ENCODE measurements at places on chromosomes 16 and 17.

DNA sequence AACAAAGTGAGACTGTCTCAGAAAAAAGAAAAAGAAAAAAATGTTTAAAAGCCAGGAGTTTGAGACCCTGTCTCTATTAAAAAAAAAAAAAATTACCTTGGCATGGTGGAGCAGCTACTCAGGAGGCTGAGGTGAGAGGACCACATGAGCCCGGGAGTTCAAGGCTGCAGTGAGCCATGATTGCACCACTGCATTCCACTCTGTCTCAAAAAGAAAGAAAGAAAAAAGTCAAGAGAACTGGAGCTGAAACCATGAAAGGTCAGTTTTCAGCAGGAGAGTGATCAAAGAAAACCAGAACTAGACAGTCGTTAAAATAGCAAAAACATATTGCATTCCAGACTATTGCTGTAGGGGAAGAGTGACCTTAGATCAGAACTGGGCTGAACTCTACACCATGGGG is 8.8 kb downstream of the QPRT start:
- no peak for DNase-seq

DNA sequence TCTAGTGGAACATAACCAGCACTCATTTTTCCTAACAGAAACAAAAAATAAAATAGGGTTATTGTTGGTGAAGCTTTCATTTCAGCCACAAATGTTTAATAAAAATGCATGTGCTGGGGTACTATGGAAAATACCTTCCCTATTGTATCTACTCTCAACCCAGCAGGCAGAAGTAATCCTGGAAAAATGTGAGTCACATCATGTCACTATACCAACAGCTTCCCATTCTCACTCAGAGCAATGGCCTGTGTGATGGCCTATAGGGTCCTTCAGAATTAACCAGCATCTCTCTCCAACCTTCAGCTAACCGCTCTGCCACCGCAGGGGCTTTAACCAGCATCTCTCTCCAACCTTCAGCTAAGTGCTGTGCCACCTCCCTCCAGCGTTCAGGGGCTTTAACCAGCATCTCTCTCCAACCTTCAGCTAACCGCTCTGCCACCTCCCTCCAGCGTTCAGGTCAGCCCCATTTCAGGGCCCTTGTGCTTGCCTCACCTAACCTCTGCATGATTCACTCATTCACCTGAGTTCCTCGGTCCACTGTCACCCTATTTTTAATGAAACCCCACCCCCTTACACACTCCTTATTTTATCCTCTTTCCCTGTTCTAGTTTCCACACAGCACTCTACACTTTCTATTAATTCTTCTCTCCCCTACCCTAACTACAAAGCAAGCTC is 34.0 kb downstream of the UBE2G1 start:
- DNase-seq = no peak

- no peak for DNase-seq
Observed at GRCh38 chr16:70162041-70162451, 11.5 kb upstream of the CLEC18C start.

DNA sequence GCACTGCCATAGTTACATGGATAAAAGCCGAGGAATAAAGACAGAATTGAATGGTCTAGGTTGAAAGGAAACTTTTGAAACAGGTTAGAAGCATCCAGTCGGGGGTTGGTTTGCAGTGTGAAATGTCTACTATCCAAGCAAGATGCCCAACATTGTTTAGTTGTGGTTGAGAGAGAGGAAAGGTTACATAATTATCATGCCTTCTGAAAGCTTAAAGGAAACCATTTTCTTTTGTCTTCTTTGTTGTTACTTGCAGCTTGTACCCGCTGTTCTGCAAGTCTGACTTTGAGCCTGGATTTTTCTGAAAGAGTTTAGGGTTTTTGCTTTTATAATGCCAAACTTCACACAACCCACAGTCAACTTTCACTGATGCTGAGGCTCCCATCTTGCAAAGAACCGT is 167.9 kb downstream of the AXIN2 start:
- DNase-seq = no peak

- DNase-seq = no peak
Observed at GRCh38 chr16:1634541-1634940, 22.4 kb downstream of the CRAMP1 start.

GRCh38 chr16:55480228-55480655 is 1.2 kb downstream of the MMP2 start:
- DNase-seq = no peak

DNA sequence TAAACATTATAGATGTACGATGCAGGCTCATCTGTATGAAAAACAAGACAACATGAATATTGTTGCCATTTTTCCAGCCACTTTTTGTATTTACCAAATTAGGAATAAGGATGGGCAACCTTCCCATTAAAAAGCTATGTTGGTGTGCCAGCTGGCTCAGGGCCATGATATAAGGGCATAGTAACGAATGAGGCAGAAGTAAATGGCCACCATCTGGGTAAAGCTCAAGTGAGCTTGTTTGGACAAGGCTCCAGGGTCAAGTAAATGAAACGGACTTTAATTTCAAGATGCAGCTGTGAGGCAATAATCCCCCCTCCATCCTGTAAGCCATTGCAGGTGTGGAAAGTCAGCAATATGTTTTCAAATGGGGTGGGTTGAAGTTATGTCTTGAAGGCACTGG is 930.9 kb upstream of the CDH8 start:
- DNase-seq = no peak

DNA sequence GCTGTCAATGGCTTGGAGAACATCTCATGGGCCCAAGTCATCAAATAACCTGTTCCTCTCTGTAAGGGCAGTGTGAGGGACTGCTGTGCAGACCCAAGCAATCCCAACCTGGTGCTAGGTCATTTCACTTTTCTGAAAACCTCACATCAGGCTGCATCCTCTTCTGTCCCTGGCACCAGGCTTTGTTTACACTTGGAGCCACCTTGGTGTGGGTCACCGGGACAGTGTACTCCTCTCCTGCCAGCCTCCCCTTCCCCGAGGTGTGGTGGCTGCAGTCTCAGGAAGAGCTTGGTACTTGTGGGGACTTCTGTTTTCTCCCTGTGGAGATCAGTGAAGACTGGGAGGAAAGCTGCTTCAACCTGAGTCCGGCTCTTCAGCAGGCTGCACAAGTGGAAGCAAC is 12.4 kb downstream of the SLC7A6OS start:
- DNase-seq = no peak

DNA sequence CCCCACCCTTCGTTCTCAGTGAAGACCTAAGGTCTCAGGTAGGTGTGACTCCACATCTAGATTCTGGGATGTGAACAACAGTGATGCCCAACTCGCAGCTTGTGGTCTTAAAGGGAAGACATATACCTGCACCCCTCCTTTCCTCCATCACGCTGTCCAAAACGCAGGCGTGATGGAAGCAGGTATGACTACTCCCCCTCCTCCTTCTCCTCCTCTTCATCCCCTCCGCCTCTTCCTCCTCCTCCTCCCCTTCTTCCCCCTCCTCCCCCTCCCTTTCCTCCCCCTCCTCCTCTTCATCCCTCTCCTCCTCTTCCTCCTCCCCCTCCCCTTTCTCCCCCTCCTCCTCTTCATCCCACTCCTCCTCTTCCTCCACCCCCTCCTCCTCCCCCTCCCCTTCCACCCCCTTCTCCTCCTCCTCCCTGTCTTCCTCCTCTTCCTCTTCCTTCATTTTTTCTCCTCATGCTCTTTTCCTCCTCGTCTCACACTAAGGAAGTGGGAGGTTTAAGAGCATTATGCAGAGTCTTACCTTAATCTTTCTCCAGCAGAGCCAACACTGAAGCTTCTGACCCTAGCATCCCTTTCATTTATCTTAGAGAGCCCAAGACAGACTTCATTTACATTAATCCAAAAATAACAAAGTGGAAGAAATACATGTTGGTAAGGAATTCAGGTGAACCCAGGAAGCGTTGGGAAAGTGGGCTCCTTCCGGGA is 352.5 kb downstream of the FOXL1 start:
- DNase-seq = no peak

GRCh38 chr17:55434721-55435120 is 13.1 kb upstream of the MMD start:
- no peak for DNase-seq

GRCh38 chr16:31181102-31181830 is 1.3 kb downstream of the FUS start:
- DNase-seq = no peak

- no peak for DNase-seq
Observed at GRCh38 chr16:31182391-31182790, 2.5 kb downstream of the FUS start.

DNA sequence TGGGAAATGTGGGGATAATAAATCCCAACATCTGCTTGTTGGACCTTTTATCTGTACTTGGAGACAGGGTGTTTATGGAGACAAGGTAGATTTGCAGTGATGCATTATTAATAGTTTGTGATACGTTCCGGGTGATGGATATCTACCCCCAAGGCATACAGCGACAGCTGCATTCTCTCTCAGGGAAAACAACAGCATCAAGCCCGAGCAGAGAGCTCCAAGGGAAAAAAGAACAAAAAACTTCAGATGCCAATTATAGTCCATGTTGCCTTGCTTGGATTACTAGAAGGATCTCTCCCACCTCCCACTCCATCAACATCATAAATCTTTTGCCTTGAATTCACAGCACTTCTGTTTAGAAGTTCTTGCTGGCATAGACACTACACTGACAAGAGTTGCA is 187.5 kb upstream of the CDH11 start:
- DNase-seq = no peak

GRCh38 chr17:65191811-65192740 is 54.9 kb downstream of the RGS9 start:
- no peak for DNase-seq

Measured in NCI-H2081 treated with DMSO at 0.1 percent for 48 hours (cell line).